ENCODE measurements at places on chromosomes 6 and 20. TPM values are rescaled to one million over a fixed set of nuclear protein-coding genes. Genes with fewer than 3 reads are reported as not detected.

SUMO4 gene
- 6.3 TPM for total RNA-seq

INSM1 gene
- not detected for total RNA-seq

HNF4A gene
- total RNA-seq: not detected

KHDRBS2 gene
- total RNA-seq: not detected

TSHZ2 gene
- 13.4 TPM for total RNA-seq

TNXB gene
- total RNA-seq: 23.5 TPM

LST1 gene
- total RNA-seq: not detected

WFDC12 gene
- total RNA-seq: not detected

FKBP1C gene
- total RNA-seq: 0.13 TPM

SNAP25 gene
- total RNA-seq: not detected

AARS2 gene
- total RNA-seq: 14.4 TPM

PLN gene
- total RNA-seq: not detected

COL20A1 gene
- total RNA-seq: not detected

DEF6 gene
- total RNA-seq: 4.9 TPM

GFOD1 gene
- total RNA-seq: 0.97 TPM

MMP24 gene
- 7.1 TPM for total RNA-seq

PTK6 gene
- 0.13 TPM for total RNA-seq

POM121L2 gene
- total RNA-seq: not detected

TRPC4AP gene
- 57.0 TPM for total RNA-seq

TMEM217 gene
- total RNA-seq: 4.6 TPM

CTAGE9 gene
- not detected for total RNA-seq

PLCB1 gene
- 14.4 TPM for total RNA-seq

CRIP3 gene
- total RNA-seq: not detected

TCF21 gene
- total RNA-seq: 4.1 TPM

RFX6 gene
- total RNA-seq: not detected

AFDN gene
- 13.8 TPM for total RNA-seq

USP49 gene
- total RNA-seq: 0.97 TPM

ADGRG6 gene
- 1.6 TPM for total RNA-seq

Data from GM23248 (cell line).